ENCODE measurements at places on chromosomes 12 and 14.

DNA sequence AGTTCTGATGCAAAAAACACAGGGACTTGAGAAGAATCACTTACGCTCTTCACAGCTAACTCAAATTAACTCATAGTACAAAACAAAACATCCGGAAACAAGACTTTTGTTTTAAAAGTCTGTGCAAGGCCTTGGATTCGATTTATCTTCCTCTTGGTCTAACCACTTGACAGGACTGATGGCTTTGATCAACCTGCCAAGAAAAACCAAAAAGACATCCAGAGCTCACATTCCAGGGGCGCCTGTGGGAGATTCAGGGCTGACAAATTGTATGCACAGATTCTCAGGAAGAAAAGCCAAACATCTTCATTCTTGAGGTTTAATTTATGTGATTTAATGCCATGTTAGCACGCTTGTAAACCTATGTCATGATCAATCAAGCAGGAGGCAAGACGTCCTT is 129.1 kb upstream of the TMCC3 start:
- no peak for DNase-seq

GRCh38 chr12:7716381-7716780 is 5.1 kb downstream of the DPPA3 start:
- DNase-seq: no peak

DNA sequence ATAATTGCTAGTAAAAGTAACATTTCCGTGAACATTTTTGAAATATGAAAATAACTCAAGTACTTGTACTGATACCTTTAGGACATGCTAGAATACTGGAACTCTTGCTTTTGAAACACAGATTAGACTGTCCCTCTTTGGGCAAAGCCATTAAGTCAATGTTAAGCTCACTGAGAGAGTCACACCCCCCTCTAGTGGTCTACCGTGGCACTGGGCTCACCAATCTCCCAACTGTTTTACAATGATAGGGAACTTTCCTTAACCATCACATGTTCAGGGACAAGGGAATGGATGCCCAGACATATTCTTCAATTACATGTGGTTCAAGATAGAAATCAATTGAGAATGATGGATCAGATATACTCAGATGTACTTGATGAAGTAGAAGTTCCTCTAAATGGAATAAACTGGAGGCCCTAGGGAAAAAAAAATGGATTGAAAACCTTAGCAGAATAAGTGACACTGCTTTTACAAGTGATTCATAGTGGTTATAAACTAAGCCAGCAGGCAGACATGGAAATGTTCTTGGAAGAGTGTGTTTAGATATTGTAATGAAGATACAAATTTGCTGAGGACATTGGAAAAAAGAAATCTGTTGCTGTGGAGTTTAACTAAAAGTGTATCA is 17.8 kb downstream of the NANOG start:
- peak; percentile 66 for DNase-seq

DNA sequence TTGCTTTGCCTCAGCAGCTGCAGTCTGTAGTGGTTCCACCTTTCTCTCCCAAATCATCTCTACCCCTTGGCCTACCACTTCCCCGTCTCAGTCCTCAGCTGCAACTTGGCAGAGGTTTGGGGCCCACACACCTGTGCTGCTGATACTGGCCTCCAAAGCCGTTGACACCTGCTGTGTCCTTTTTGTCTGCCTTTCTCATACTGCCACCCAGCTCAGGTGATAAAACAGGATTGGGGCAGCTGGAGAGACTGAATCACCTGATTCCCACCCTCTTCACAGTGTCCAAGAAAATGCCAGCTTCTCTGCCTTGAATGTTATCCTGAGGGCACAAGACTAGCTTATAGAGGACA is 103.7 kb downstream of the ETV6 start:
- DNase-seq: no peak

DNA sequence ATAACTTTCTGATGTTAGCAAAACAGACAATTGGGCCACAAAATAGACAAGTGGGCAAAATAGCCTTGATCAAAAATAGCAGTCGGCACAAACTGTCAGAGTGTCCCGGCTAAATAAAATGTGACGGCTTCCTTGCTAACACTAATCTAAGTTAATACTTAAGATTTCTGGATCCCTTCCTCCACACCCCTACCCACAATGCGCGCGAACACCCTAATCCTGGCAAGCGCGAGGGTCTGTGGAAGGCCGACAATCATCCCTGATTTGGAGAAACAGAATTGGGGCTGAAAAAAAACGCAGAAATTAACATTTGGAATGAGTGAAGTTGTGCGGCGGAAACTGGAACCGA is 489 bp downstream of the CEP290 start:
- no peak for DNase-seq

- DNase-seq: no peak
Observed at GRCh38 chr12:70581208-70581607, 56.0 kb downstream of the PTPRB start.

DNA sequence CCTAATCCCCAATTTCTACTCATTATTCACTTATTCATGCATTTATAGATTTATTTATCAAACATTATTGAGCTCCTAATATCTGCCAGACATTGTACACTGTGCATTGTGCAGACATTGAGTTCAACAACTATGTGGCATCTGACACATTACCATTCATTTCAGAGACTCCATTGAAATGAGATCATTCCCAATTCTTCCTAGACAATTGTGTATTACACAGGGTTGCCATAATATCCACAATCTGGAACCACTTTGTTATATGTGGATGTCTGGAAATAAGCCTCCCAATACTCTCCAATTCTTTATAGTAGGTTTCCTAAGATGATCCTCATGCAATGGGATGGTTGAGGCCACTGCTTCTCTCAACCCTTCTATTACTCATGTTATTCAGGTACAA is 165.0 kb downstream of the OTOGL start:
- DNase-seq: no peak

GRCh38 chr12:107335802-107336570 is 242.6 kb upstream of the CRY1 start:
- DNase-seq: no peak

DNA sequence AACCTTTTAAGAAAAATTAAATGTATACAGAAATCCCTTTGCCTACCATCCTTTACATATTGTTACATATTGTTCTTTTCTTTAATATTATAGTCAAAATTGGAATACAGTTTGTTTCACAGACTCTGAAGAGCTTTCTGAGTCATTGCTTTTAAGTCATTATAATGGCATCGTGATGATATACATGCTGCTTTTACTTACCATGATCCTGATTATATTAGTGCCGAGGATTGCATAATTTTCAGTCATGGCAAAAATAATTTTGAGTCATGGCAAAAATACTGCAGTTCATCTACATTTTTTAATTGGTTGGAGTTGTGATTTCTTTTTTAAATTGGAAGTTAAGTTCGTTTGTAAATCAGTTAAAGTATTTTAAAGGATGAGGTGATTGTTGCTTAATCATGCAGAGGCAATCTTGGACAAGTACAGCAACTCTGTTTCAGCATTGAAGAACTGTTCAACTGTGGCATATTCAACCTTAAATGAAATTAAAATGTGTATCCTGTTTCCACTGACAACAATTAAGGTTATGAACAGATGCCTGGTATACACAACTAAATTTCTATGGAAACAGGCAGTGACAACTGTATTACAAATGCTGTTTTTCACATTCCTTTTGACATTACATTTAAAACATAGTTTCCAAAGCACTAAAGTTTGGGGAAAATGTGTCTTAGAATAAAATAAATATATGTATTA is 142.3 kb downstream of the PCNX1 start:
- DNase-seq: no peak

DNA sequence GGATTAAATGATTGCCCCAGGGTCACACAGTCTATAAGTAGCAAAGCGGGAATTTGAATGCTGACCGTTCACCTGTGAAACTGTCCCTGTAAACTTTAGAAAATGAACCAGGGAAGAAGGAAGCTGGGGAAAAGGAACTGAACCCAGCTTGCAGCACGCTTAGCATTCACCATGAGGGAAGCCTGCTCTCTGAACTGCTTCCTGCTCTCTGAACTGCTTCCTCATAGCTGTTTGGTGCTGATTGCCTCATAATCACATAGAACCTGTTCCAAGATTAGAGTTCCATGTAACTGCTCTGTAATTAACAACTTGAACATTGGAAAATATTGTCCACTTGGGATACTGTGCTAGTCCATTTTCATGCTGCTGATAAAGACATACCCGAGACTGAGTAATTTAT is 1504.8 kb upstream of the TMEM132C start:
- no peak for DNase-seq

GRCh38 chr12:12819752-12820311 is 6.7 kb downstream of the DDX47 start:
- no peak for DNase-seq

All from left lobe of liver (tissue), 2 donors.